ENCODE measurements at places on chromosomes 12 and 14.
A peak's percentile ranks its signal among the peaks of the same experiment; 100 is the strongest.

DNA sequence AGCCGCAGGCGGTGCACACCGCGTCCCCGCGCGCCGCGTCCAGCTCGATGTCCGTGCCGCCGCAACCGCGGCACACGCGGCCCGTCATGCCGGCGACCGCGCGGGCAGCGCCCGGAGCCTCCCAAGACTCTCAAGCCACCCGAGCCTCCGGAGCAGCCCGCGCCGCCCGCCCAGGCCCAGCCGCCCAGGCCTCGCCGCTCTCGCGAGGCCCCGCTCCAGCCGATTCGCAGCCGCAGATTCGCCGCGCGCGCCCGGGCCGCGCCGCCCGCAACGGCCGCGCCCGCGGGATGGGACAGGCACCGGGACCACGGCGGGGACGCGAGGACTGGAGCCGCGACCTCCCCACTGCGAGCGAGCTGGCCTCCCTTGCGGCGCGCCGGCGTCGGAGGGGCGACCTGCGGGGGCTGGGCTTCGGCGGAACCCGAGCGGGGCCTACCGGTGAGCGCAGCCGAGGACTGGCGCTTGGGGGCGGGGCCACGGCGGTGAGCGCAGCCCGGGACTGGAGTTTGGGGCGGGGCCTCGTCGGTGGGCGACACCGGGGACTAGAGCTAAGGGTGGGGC lies at the start of gene BRF1:
TSS of gene BRF1 (minus strand) at position 460 of the 561 bp plus-strand sequence. CDS start at position 88, 372 bp downstream.
- DNase-seq, result peak; percentile 97

- no peak for DNase-seq
These were observed 16.4 kb upstream of the ARID2 start for GRCh38 chr12:45713078-45713477.

GRCh38 chr12:21773263-21773741 lies 1.2 kb downstream of the KCNJ8 start:
- no peak for DNase-seq

DNA sequence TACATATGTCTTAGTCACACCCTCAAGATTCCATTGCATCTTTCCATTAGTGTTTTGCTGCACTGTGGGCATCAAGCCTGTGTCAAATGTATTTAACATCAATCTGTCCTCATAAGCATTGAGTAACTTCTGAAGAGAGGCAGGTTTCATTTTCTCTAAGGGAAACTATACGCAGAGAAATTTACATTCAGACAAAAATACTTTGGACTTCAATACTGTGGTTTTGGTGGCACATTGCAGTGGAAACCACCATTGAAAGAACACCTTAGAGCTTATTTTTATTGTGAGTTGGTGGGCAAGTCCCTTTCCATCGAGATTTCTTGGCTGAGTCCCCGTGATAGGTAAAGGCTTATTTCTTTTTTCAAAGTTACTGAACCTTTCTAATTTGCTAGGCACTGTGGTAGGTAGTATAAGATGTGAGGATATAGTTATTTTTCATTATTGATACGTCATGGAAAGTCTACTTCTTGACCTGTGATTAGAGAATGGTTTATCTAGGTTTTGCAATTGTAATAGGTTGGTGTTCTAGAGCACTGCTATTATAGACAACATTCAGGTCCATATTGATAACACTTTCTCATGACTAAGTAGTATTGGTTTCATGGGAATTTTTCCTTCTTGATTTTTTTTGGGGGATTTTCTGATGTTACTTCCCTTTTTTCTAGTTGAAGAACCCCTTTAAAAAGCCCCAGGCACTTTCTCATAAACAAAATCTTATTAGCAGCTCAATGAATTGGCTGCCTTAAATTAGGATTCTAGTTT lies 81.9 kb downstream of the CFAP54 start:
- no peak for DNase-seq

- DNase-seq, result no peak
These were observed 29.9 kb upstream of the TC2N start for GRCh38 chr14:91897106-91897701.

GRCh38 chr14:92143962-92144361 lies 22.2 kb downstream of the CPSF2 start:
- DNase-seq, result no peak

DNA sequence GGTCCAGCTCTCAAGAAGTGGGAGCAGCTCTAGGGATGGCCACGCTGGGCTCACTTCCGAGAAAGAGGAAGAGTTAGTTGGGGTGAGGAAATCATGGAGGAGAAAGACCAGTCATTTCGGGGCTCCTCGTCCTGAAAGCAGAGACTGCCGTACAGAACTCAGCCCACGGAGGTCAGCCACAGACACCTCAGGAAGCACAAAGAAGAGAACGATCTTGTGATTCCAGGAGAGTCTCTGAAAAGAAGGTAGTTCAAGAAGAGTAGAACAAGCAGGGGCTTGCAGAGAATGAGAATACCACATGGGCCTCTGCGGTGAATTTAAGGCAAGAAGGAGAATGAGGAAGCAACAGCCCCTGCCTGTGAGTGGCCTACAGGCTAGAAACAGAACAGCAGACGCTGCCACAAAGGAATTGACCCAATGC lies 311.9 kb downstream of the CACNA1C start:
- DNase-seq, result no peak

DNA sequence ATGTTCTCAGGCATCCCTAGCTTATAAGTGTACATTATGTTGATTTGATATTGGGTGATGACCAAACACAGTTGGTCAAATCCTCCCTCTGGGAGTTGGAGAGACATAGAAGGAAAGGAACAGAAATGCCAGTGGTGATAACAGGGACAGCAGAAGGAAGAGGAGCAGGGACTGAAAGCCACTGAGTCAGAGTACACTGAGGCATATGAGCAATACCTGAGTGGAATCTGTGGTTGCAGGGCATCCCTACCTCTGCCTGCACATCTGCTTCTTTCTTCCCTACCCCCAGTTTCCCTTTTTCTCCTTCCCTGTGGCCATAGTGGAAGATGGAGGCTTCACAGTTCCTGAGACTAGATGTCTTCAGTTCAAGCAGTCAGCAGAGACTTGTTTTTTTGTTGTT lies 44.9 kb downstream of the BICD1 start:
- no peak for DNase-seq

DNA sequence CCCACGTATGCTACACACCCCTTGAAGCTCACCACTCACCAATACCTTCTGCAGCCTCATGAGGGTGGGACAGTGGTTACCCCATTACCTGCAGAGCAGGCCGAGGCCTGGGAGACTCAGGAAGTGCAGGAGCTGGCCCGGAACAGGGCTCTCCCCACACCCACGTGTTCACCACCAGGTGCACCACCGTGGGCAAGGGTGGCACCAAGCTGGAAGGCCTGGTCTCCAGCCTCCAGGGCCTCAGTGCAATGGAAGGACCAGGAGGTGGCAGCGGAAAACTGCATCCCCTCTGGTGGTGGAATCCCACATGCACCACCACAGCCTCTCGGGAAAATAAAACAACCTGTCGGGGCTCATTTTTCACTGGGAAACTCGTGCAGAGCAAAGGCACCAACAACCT lies 36.4 kb downstream of the ITPK1 start:
- DNase-seq, result no peak

- no peak for DNase-seq
These were observed 319.4 kb upstream of the ATP2B1 start for GRCh38 chr12:90027889-90028634.

- DNase-seq, result no peak
These were observed 8.5 kb downstream of the WSB2 start for GRCh38 chr12:118052324-118053070.

- DNase-seq, result no peak
These were observed 23.0 kb downstream of the OR10P1 start for GRCh38 chr12:55659486-55660385.

DNA sequence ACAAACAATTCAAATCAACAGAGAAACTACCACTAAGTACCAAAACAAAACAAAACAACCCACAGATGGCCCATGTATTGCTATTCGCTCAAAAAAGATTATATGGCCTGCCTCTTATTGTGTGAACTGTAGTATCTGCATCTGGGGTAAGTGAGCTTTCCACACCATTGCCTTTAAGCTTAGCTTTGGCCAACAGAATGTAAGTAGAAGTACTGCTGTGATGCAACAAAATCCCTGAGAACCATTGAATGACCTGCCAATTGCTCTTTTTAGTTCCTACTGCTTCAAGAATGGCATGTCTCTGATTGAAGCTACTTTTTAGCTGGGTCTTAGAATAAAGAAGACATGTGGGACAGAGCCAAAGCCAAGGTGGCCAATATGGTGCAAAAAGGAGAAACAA lies 32.5 kb downstream of the PPFIA2 start:
- DNase-seq, result no peak

GRCh38 chr14:30020271-30020670 lies 92.6 kb upstream of the PRKD1 start:
- no peak for DNase-seq

- no peak for DNase-seq
These were observed 82.3 kb downstream of the PUS7L start for GRCh38 chr12:43676183-43676813.

GRCh38 chr12:3542156-3542555 lies 51.2 kb downstream of the PRMT8 start:
- no peak for DNase-seq

Data from activated gamma-delta T cell treated with Interleukin-2 at 50 U/mL for 16 hours (primary cell).